ENCODE measurements at places on chromosomes 11 and 22. TPM values are rescaled to one million over a fixed set of nuclear protein-coding genes. Genes with fewer than 3 reads are reported as not detected.

The SULT4A1 gene
- total RNA-seq: not detected

The NLRX1 gene
- total RNA-seq: 8.3 TPM

The OR52N4 gene
- total RNA-seq: 3.6 TPM

The MAJIN gene
- 0.76 TPM for total RNA-seq

The MS4A12 gene
- not detected for total RNA-seq

The GLYATL2 gene
- not detected for total RNA-seq

The KRTAP5-10 gene
- not detected for total RNA-seq

The YAP1 gene
- not detected for total RNA-seq

The PHLDB1 gene
- 4.9 TPM for total RNA-seq

The NAALADL1 gene
- 23.4 TPM for total RNA-seq

DNA sequence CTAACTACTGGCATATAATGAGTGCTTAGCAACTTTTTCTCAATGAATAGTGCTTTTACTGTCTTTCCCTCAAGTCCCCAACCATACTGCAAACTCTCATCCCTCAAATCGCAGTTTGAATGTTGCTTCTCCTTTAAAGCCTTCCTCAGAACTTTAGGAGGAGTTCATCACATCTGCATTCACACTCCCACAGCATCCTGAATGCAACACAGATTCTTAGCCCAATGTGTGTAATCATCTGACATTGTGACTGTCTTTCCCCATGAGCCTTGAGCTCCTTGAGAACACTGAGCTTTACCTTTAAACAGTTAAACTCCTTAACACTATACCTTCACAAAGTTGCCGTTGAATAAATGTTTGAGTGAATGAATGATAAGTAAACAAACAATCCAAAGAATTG is 81.7 kb upstream of the FAM181B start:
- H3K36me3 ChIP-seq: no peaks in the 10 kb centered on the region
- no peaks in the 10 kb centered on the region for H3K4me1 ChIP-seq
- no peaks in the 10 kb centered on the region for H3K27me3 ChIP-seq
- H3K27ac ChIP-seq: no peak overlapping the region
- no peak overlapping the region for H3K4me3 ChIP-seq
- DNase-seq: no peak

GRCh38 chr11:58658623-58659022 is 36.2 kb downstream of the CNTF start:
- no peak overlapping the region for H3K4me3 ChIP-seq
- H3K4me1 ChIP-seq: no peaks in the 10 kb centered on the region
- no peaks in the 10 kb centered on the region for H3K36me3 ChIP-seq
- no peak for DNase-seq

DNA sequence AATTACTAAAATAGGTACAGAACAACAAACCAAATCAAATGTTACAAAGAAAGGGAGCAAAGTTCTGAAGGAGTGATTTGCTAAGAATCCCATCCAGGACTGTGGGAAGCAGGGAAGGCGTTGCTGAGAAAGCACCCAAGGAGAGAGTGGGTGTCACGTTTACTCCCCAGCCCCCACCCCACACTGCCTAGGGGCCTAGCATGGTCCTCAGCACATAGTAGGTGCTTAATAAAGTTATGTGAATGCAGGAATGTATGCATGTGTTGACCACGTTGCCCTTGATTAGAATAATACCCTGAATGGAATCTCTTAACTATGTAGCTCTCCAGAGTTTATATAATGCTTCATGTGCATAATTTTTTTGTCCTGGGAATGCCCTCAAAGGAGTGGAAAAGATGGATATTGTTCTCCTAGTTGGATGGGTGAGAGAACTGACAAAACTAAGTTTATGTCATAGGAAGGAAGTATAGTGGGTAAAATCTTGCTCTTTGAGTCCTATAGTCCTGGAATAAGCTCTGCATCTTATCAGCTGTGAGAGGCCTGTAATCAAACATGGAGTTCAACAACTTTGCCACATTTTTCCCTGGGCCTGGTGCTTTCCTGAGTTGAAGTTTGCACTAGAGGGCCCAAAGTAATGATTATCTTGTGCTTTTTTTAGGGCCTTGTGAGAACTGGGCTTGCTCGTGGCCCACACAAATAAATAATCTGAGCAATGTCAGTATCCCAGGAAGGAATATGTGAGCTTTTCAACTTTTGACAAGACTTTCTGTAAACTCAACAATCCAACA is 53.8 kb upstream of the LMO2 start:
- H3K27ac ChIP-seq: no peak overlapping the region
- no peaks in the 10 kb centered on the region for H3K27me3 ChIP-seq
- H3K4me3 ChIP-seq: no peak overlapping the region
- no peaks in the 10 kb centered on the region for H3K4me1 ChIP-seq
- H3K36me3 ChIP-seq: no peaks in the 10 kb centered on the region
- DNase-seq: no peak

GRCh38 chr11:100761841-100762240 is 74.8 kb downstream of the ARHGAP42 start:
- H3K36me3 ChIP-seq: no peaks in the 10 kb centered on the region
- no peak overlapping the region for H3K4me3 ChIP-seq
- no peak overlapping the region for H3K27ac ChIP-seq
- H3K4me1 ChIP-seq: no peaks in the 10 kb centered on the region
- DNase-seq: no peak

DNA sequence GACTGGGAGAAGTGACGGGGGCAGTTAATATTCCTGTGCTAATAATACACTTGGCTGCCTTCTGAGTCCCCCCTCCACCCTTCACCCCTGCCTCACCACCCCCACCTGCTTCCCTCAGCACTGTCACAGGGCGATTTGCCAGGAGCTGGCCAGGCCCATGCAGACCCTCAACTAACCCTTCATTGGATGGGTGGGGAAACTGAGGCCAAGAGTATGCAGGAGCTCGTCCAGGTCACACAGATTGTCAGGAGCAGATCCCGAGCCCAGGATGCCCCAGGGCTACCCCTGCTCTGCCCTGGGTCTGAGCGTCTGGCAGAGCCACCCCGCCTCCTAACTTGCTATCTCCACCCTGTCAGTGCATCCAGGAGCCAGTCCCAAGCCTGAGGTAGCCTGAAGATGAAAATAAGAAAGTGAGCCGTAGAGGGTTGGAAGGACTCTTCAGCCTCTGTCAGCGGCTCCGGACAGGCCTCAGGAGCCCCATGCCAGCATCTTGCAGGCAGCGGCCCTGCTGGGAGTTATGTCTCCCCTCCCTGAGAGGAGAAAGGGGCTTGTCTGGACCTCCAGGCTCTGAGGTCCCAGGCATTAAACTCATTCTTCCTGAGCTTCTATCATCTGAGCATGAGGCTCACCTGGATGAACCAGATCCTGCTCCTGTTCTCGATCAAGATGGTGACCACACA is 6.2 kb downstream of the TPBGL start:
- no peaks in the 10 kb centered on the region for H3K4me1 ChIP-seq
- H3K27me3 ChIP-seq: no peaks in the 10 kb centered on the region
- H3K4me3 ChIP-seq: no peak overlapping the region
- H3K36me3 ChIP-seq: no peaks in the 10 kb centered on the region
- no peak for DNase-seq

GRCh38 chr11:15841931-15842740 is 514.2 kb downstream of the SOX6 start:
- H3K27ac ChIP-seq: no peak overlapping the region
- no peak for DNase-seq
- no peak overlapping the region for H3K4me3 ChIP-seq
- H3K27me3 ChIP-seq: no peaks in the 10 kb centered on the region
- H3K4me1 ChIP-seq: no peaks in the 10 kb centered on the region

DNA sequence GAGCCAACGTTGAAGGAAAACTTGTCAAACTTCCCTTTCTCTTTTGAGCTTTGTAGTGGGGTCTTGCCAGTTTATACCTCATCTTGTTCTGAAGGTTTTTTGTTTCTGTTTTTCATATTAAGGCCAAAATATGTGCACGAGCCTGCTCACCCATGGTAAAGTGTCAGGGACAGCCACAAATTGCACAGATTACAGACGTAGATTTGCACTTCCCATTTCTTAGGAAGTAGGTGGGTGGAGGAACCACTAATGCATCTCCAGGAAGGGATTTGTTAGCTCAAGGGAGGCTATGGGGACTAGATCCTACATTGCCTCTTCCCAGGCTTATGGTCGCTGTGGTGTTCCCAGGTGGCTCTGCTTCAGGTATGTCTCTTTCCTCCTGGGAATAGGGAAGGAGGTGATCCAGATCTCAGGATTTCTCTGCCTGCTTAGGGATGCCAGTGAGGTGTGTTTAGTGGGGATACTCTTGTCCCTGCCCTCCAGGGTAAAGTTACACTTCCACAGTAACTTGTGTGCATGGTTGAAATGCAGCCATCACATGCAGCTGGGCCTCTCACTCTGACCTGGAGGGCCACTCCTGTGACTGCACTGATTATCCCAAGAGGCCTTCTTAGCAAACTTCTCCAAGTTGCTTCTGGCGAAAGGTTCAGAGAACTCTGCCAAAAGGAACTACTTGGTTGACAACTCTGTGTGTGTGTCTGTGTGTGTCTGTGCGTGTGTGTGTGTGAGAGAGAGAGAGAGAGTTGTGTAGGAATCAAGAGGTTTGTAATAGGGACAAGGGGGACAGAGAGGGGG is 9.8 kb downstream of the PPFIBP2 start:
- no peaks in the 10 kb centered on the region for H3K27me3 ChIP-seq
- peaks cover 29% of the 10 kb centered on the region for H3K4me1 ChIP-seq
- no peak overlapping the region for H3K4me3 ChIP-seq

DNA sequence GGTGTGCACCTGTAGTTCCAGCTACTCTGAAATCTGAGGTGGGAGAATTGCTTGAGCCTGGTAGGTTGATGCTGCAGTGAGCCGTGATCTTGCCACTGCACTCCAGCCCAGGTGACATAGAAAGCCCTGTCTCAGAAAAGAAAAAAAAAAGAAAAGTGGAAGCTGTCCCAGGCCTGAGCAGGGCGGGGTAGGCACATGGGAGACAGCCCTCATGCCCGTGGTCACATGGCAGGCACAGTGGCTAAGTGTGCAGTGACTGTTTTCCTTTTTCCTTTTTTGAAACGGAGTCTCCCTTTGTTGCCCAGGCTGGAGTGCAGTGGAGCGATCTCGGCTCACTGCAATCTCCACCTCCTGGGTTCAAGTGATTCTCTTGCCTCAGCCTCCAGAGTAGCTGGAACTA is 7.8 kb downstream of the OTUB1 start:
- H3K27me3 ChIP-seq: no peaks in the 10 kb centered on the region
- no peak overlapping the region for H3K27ac ChIP-seq
- peaks cover 14% of the 10 kb centered on the region for H3K36me3 ChIP-seq
- H3K4me1 ChIP-seq: no peaks in the 10 kb centered on the region

GRCh38 chr11:10405865-10406592 is 49.0 kb upstream of the AMPD3 start:
- no peak overlapping the region for H3K4me3 ChIP-seq
- DNase-seq: peak; percentile 45
- H3K27me3 ChIP-seq: no peaks in the 10 kb centered on the region
- peaks cover 12% of the 10 kb centered on the region for H3K4me1 ChIP-seq
- H3K27ac ChIP-seq: no peak overlapping the region

DNA sequence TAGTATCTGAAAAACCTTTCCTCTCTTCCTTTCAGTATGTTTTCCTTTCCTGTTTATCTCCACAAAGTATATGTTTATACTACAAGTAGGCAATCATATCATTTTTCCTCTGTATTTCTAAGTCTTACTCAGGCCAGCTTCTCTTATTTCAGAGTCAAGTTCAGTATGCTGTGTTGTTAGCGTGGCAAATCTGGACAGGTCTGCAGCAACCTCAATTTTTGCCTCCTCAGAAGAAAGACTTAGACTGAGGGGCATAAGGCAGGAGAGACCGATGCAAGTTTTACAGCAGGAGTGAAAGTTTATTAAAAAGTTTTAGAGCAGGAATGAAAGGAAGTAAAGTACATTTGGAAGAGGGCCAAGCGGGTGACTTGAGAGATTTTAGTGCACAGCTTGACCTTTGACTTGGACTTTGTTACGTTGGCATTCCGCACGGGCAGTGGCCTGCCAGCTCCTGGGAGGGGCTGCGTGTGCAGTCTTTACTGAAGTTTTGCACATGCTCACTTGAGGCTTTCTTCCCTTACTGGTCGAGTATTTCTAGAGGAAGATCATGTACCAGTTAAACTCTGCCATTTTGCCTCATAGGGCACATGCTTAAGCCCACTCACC is 343.2 kb downstream of the NTM start:
- H3K36me3 ChIP-seq: no peaks in the 10 kb centered on the region
- H3K4me1 ChIP-seq: no peaks in the 10 kb centered on the region
- no peaks in the 10 kb centered on the region for H3K27me3 ChIP-seq
- no peak for DNase-seq
- no peak overlapping the region for H3K4me3 ChIP-seq
- no peak overlapping the region for H3K27ac ChIP-seq

DNA sequence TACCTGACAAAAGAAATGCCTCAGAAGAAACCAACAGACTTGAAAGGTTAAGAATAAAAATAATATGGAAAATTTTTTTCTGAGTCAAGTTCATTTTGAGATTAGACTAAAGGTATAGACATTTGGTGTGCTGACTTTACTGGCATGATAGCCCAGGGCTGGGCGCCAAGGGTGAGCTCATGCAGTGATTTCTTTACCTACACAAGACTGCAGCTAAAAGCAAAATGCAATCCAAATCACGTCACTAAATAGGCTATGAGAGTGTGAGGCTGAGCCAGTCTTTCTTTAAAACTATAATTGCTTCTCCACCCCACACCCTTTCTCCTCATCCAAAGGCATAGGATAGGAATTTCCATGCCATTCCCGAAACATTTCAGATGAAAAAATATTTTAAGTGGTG is 196.5 kb downstream of the FAM76B start:
- no peak overlapping the region for H3K4me3 ChIP-seq
- H3K36me3 ChIP-seq: no peaks in the 10 kb centered on the region
- no peaks in the 10 kb centered on the region for H3K4me1 ChIP-seq

DNA sequence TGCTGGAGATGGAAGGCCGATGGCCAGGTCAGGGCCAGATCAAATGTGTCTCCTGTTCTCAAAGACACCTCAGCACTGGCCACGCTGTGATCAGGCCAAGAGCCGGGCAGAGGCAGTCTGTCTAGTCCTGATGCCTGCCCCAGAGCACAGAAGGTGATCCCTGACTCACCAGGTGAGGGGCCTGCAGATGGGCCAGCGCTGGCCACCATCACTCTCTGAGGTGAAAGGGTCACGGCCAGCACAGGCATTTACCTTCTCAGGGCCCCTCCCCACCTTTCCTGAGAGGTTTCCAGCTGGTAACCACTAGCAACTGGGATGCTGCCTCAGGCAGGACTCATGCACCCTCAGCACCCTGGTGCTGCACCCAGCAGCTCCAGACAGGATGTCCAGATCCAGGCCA is 2.9 kb downstream of the SBF1 start:
- no peaks in the 10 kb centered on the region for H3K27me3 ChIP-seq
- H3K27ac ChIP-seq: peak overlapping the region; percentile 90
- peak overlapping the region; percentile 11 for H3K4me3 ChIP-seq
- H3K36me3 ChIP-seq: no peaks in the 10 kb centered on the region
- H3K4me1 ChIP-seq: peaks cover 60% of the 10 kb centered on the region

GRCh38 chr11:35276396-35277145 is 137.6 kb downstream of the CD44 start:
- peaks cover 21% of the 10 kb centered on the region for H3K4me1 ChIP-seq
- no peaks in the 10 kb centered on the region for H3K27me3 ChIP-seq
- no peak for DNase-seq

GRCh38 chr11:74225565-74225964 is 54.5 kb downstream of the PPME1 start:
- no peak for DNase-seq
- no peak overlapping the region for H3K4me3 ChIP-seq
- no peaks in the 10 kb centered on the region for H3K27me3 ChIP-seq
- H3K4me1 ChIP-seq: no peaks in the 10 kb centered on the region
- H3K27ac ChIP-seq: no peak overlapping the region

GRCh38 chr11:17805873-17806272 is 71.3 kb downstream of the KCNC1 start:
- H3K4me3 ChIP-seq: no peak overlapping the region
- H3K27me3 ChIP-seq: no peaks in the 10 kb centered on the region
- H3K4me1 ChIP-seq: no peaks in the 10 kb centered on the region
- no peak overlapping the region for H3K27ac ChIP-seq
- DNase-seq: no peak

All from naive thymus-derived CD4-positive, alpha-beta T cell (primary cell).